ENCODE measurements at places on chromosomes 3 and 15. TPM values are rescaled to one million over a fixed set of nuclear protein-coding genes. Genes with fewer than 3 reads are reported as not detected.

DNA sequence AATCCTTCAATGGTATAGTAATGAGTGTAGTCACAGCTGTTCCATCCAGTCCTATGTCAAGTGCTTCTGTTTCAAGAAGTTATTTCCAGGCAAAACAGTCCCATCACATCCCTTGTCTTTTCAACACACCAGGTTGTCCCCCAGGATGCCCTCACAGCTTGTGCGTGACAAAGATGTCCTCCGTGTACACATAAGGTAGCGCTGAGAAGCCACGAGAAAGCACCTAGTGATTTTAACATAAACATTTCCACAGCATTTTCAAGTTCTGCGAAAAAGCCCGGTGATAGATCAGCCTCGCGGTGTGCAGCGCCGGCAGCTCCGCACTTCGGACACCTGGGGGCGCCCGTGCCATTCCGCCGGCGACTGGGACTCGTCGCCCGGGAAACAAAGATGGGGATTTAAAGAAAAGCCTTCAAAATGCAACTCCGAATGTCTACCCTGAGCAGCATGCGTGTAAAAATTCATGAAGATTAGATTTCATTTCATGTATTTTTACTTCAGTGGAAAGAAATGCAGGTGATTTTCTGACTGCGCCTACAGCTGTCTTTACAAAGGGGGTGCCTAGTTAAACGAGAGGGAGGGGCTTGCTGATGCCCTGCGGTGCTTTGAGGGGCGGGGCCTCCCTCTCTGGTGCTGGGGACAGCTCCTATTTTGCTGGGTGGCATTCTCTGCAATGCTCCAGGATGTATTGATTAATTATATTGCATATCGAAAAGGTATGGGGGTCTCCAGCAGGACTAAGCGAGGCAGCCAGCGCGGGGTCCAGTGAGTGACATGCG is 49.9 kb downstream of the KY start:
- DNase-seq = peak; percentile 44

- DNase-seq = no peak
Observed at GRCh38 chr3:161358488-161358887, 12.8 kb downstream of the SPTSSB start.

DNA sequence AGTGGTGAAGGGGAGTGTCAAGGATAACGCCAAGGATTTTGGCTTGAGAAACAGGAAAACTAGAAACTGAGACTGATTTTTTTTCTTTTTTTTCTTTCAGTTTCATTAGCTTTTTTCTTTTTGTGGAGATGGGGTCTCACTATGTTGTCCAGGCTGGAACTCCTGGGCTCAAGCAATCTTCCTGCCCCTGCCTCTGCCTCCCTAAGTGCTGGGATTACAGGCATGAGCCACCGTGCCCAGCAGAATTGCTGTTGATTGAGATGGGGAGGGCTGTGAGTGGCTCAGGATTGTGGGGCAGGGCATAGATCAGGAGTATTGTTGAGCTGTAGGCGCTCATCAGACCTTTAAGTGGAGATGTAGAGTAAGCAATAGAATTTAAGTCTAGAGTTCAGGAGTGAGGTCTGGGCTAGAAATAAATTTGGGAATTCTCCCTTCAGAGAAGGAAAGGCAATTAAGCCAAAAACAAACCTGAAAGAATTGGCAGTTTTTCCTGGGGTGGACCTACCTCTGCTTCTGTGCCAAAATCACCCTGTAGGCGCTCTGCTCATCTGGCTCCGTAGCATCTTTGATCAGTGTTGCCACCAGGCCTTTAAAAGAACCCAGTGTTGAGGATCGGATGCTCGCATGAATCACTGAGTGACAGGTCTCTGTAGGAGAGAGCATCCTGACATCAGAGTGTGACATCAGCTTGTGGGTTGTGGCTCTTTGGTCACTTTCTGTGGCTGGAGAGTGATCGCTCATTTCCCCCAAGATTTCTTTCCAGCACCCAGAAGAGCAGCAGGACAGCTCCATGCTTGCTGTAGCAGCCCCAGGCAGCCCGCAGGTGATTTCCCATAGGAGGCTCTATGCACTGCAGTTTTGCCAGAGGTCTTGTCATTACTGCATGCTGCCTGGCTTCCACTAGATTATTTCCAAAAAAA is 15.8 kb downstream of the ABHD17C start:
- DNase-seq = no peak

GRCh38 chr15:56767315-56767714 is 34.0 kb upstream of the ZNF280D start:
- DNase-seq = no peak

Gene TLR9
- total RNA-seq = 0.16 TPM

DNA sequence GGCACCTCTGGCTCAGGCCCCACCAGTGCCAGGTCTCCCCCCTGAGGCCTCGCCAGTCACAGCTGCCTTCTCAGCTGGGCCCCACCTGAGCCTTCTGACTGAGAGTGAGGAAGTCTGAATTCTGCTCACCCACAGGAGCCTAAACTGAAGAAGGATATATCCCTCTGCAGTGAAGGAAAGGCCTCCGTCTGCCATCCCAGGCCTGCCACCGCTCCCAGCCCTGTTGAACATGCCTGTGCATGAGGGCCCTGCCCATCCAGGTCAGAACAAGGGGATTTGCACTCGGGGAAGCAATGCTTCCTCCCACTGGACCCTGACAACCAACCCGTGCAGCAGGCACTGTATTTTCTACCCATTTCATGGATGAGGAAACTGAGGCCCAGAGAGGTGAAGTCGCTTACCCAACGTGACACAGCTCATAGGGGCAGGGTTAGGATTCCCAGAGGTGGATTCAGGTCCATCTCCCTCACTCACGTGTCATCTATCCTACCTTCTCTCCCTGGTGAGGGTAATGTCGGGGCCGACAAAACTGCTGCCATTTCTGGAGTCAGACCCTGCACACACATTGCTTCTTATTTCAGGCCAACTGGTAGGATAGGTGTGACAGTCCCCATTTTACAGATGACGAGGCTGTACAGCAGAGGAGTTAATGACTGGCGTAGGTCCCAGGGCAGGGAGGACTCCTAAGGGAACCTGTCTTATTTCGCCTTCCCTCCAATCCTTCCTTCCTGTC is 22.6 kb downstream of the ATP2B2 start:
- DNase-seq = no peak

DNA sequence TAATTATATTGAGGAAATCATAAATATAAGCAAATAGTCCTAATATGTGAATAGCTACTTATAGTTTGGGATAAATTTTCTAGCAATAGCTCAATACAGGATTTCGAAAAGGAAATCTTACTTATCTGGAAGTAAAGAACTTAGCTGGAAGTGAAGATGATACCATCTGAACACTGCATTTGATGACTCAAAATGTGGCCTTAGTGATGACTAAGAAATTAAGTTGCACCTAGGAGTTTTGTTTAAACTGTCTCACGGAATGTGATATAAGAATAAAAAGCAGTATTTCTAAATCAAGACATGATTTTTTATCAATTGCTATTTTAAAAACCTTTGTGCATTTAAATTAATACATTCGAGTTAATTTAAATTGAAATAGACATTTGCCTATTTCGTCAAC is 91.2 kb downstream of the EOMES start:
- DNase-seq = no peak

GRCh38 chr15:84828086-84828908 is 11.1 kb downstream of the ALPK3 start:
- no peak for DNase-seq

Gene CAMKV
- total RNA-seq = 0.14 TPM

DNA sequence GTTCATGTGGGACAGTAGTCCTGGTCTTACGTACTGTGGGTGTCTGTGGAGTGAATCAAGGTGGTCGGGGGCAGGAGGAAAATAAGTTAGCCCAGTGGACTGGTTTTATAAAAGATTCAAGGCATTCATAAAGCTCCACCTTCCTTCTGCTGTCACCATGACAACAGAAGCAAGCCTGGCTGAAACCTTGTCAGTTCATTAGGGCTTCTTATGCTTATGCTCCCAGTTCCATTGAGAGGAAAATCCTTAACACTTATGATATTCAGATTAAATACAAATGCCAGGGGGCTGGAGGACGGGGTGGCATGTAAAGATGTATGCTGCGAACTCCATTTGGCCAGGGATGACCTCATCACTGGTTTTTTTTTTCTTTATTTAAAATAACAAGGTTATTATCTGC is 283.1 kb upstream of the ATP10A start:
- DNase-seq = no peak

Gene HYKK
- 7.6 TPM for total RNA-seq

GRCh38 chr15:44782516-44782915 is 46.2 kb downstream of the TRIM69 start:
- no peak for DNase-seq

Data from transverse colon (tissue), 4 donors.